SIG-M5 (cell line): ENCODE measurements at places on chromosomes 2 and 18.

DNA sequence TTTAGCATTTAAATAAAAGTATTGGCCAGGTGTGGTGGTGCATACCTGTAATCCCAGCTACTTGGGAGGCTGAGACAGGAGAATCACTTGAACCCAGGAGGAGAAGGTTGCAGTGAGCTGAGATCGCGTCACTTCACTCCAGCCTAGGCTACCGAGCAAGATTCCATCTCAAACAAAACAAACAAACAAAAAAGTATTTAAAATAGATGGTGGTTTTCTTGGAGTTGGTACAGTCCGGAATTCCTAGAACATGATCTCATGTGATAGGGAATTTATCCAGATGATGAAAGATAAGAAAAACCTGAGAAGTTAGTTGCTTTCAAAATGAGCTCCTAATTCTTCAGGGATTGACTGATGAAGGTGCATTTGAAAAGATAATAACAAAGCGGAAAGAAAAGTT is 62.0 kb downstream of the BIRC6 start:
- DNase-seq = no peak

DNA sequence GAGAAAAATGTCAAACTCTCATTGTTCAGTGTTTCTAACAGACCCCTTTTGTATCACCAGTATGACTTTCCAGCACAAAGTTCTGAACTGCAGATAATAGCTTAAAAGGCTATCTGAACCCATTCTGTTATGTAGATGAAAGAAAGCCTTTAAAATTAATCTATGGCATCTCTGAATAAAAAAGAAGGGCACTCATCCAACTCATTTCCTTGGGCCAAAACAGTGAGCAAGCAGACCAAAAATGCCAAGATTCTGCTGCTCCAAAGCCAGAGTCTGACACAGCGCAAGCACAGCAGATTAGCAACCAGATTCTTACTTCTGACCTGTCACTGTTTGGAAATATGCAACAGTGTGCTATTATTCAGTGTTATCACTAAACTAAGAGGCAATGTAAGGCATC is 22.6 kb upstream of the ITGA6 start:
- DNase-seq = no peak

DNA sequence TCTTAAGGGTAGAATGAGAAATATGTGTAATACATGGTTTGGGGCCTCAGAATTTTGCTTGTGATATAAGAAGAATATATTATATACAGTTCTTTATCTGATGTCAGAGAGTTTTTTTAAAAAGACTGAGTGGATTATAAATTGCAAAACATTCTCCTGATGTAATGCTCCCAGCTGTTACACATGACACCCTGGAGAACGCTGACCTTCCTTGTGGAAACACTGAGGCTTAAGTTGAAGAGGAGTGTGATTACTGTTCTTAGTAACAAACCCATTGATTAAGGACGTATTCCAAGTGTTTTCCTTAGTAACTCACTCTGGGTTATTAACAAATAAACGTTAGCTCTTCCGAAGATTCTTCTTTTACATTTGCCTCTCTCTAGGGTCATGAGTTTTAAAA is 1069.3 kb upstream of the CNTNAP5 start:
- DNase-seq = no peak

- no peak for DNase-seq
These were observed 308.9 kb upstream of the CCDC68 start for GRCh38 chr18:55268151-55268601.

GRCh38 chr18:77911971-77912605 is 662.4 kb downstream of the GALR1 start:
- DNase-seq = no peak

DNA sequence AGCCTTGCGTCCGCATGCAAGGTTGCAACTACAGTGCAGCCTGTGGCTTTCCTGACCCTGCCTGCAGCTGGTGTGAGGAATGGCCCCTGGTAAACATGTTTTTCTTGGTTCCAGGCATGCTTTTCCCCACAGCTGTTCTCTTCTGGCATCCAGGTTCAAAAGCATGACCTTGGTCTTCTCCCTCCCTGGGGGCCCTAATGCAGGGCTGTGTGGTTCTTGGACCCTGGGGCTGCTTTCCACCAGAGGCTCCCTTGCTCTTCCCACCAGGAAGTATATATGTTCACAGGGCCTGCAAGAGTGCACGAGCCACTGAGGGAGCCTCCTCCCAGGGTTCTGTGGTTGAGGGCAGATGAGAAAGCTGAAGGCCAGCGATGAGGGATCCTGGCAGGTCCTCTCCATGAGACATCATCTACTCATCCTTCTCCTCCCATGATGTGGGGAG is 125.9 kb downstream of the BCL2L11 start:
- no peak for DNase-seq

DNA sequence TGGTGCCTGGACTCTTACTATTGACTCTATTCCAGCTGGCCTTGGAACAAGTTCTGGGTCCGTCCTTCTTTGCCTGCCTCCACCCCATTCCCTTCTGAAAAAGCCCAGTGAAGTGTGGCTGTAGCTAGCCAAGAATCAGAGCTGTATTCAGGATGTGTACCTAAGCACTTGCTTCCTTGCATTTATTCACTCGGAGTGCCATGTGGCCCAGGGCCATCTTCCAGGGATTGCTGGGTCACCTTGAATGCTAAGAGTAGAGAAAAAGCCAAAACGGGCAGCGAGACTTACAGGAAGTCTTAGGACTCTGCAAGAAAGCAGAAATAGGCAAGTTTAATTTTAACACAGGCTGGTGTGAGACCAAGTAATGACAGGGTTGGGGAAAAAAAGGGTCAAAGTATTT is 4.1 kb downstream of the ITGA6 start:
- DNase-seq = no peak

GRCh38 chr18:67514465-67514864 is 2.1 kb downstream of the DSEL start:
- no peak for DNase-seq

- DNase-seq = no peak
These were observed 113.8 kb downstream of the KYNU start for GRCh38 chr2:142991295-142991694.

DNA sequence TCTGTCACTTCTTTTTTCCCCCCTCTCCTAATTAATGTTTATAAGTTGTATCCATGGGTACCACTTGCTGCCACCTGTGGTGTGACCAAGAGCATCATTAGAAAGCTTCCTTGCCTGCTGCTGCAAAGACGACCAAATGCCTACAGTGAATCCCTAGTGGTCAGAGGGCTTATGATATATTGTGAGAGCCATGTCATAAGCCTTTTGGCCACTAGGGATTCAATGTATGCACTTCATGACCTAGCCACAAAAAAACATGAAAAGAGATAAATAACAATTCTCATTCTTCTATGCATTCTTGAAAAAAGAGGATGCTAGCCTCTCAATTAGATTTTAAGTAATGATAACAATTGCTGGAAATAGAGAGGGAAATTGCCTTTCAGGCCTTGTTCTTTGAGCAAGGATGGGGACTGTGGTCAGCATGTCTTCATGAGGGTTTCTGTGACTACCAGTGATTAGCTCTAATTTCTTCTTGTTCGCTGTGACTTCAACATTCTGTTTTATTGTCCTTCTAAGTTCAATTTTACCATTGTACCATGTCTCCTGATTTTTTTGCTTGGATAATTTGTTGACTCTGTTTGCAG is 435.3 kb downstream of the TGIF1 start:
- no peak for DNase-seq

GRCh38 chr2:217434180-217434975 is 568.4 kb downstream of the TNS1 start:
- no peak for DNase-seq
